ENCODE measurements at places on chromosomes 3 and 15.

- no peak for DNase-seq
Measured at GRCh38 chr15:69748576-69749185, 296.1 kb downstream of the RPLP1 start.

GRCh38 chr15:32766101-32766500 lies 48.3 kb downstream of the GREM1 start:
- DNase-seq: no peak

DNA sequence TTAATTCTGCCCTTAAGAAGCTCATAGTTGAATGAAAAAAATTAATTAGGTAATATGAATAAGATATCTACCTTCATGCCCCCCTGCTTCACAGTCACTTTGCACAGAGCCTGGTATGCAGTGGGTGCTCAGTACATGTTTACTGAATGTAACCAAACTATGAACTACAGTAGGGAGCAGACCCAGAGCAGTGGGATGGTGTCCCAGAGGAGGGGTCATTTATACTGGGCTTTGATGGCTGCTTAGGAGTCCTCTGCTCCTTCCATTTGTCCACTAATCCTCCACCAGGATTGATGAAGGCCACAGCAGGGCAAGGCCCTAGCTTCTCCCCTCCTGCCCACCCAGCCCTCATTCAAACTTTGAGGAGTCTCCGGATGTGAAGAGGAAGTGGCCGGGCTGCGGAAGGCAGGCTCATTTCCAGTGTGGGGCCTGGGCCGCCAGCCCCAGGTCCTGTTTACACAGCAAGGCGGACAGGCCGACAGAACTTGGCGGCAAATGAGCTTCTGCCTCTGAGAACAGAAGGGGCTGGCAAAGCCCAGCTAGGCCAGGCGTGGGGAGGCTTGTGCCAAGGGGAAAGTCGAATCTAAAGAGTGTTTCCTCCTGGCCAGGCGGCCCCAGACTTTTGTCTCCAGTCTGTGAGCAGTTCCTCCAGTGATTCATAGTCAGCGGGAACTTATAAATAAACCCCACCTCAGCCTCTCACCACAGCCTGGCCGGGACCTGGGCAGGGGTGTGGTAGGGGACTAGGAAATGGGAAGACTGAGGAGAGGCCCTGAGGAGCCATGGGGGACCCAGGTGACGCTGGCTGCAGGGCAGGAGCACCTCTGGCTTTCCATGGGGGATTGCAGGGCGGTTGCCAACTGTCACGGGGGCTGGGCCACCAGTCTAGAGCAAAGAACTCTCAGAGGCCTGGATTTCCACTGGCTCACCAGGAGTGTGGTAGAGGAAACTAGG lies 51.6 kb upstream of the LCTL start:
- DNase-seq: no peak

GRCh38 chr3:14328422-14328821 lies 74.0 kb upstream of the SLC6A6 start:
- DNase-seq: no peak

DNA sequence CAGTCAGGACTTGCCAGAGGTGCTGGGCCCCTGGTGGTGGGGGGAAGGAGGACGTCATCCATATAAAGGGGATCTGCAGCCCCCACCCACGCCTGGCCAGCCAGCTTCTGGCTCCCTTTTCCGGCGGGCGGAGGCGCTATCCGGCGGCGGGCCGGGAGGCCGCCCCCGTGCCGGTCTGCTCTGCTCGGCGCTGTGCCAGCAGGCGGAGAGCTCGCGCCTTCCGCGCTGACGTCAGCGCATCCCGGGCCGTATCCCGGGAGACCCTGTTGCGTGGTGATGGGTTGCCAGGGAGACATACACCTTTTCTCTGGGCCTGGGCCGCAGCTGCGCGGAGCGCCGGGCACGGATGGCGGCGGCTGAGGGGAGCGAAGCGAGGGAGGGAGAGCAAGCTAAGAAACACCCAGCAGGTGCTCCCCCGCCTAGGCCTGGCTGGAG lies 1.1 kb downstream of the FAM131A start:
- DNase-seq: peak; percentile 11

- DNase-seq: no peak
Measured at GRCh38 chr3:127755305-127755681, 67.0 kb downstream of the MGLL start.

DNA sequence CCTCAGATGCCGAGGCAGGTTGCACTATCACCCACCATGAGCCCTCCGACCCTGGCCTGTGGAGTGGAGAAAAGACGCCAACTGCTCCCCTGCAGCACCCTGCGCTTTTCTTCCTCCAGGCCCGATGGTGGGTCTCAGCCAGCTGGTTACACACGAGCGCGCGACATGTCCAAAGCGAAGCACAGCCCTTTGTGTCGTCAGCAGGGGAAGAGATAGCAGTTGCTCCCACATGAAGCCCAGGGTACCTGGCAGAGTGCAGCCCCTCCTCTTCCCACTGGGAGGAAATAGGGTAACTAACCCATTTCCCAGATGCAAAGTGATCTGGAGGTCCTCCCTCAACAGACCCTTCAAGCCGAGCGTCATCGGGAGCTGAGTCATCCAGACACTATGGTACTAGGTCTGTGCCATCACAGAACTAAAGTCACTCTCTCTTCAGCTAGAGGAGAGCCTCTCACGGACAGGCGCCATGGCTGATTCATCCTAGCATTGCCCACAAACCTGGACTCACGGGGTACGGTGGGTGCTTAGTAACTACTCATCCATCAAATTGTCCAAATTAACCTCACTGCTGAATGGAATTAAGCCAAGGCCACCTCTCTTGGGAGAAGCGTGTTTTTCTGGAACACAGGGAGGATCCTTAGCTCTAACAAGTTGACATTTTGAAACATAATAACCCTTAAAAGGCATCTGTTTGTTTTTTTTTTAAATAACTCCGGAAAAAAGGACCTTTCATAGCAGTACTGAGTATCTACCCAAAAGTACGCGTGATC lies 45.2 kb upstream of the BDH1 start:
- DNase-seq: no peak

DNA sequence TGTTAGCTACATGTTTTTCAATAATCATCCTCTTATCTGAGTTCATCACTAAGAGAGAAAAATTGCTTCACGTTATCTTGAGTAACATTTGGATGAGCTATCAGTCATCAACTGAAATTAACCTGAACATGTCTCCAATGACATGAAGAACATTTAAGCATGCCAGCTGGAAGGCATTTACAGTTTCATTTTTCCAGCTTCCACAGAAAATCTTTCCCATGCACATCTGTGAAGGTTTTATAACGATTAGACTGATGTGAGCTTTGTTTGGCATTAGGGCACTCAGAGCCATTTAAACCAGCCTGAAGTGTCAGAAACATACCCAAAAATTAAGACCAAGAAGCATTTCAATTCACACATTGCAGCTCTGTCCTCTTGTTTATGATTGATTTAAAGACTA lies 235.8 kb upstream of the ARHGEF26 start:
- no peak for DNase-seq

GRCh38 chr3:66481071-66482017 lies 19.5 kb downstream of the LRIG1 start:
- peak; percentile 37 for DNase-seq

GRCh38 chr15:88391700-88392099 lies 75.5 kb downstream of the MRPL46 start:
- DNase-seq: no peak

- DNase-seq: no peak
Measured at GRCh38 chr3:131081224-131081623, 54.5 kb downstream of the NEK11 start.

GRCh38 chr3:61805510-61806080 lies 244.2 kb downstream of the PTPRG start:
- DNase-seq: no peak

DNA sequence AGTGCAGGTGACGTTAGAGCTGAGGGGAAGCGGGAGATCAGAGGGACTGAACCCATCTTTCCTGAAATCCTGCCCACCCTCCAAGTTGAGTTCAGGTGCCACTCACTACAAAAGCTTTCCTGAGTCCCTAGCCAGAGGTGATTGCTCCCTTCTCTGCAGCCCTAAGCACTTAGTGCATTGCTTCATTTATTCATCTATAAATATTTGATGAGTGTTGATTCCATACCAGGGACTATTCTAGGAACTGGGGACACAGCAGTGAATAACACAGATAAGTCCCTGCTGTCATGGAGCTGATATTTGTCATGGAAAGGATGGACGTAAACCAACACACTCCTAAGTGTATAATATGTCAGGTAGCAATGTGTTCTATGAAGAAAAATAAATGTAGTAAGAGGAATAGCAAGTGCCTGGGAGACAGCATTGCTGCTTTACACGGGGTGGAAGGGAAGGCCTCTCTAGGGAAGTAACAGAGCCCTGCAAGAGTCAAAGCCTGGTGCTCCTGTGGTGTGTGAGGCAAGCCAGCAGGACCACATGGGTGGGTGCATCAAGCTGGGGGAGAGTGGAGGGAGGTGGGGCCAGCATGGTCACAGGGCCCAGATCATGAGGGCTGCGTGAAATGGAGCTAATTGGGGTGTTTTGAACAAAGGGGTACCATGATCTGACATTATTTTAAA lies 18.6 kb downstream of the ALPK3 start:
- DNase-seq: no peak

DNA sequence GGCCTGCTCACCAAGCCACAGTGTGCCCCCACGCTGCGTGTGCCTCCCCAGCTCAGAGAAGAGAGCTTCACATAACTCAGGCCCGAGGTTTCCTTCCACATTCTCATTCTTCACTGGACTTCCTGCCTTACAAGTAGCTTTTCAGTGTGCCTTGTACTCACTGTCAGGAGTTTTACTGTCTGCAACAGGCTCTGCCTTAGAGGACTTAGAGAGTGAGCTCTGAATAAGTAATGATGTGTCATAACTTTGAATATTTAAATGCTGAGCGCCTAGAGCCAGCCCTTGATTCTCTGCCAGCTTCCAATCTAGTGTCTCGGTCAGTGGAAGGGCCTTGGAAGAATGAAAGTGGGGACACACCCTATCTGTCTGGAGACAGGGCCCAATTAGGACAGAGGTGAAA lies 41.8 kb downstream of the ITGB5 start:
- no peak for DNase-seq

- no peak for DNase-seq
Measured at GRCh38 chr3:38204599-38205471, 39.5 kb downstream of the OXSR1 start.

- DNase-seq: no peak
Measured at GRCh38 chr3:183131735-183132134, 30.8 kb downstream of the LAMP3 start.

DNA sequence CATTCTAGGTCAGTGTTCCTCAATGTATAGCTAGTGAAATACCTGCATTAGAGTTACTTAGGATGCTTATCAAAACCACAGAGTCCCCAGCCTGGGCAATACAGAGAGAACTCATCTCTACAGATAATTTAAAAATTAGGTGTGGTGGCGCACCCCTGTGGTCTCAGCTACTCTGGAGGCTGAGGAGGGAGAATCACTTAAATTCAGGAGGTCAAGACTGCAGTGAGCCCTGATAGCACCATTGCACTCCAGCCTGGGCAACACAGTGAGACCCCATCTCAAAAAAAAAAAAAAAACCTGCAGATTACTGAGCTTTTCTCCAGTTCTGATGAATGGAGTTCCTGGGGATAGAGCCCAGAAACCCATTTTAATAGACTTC lies 10.1 kb upstream of the MINDY2 start:
- DNase-seq: no peak
